ENCODE measurements at places on chromosomes 13 and 19.

DNA sequence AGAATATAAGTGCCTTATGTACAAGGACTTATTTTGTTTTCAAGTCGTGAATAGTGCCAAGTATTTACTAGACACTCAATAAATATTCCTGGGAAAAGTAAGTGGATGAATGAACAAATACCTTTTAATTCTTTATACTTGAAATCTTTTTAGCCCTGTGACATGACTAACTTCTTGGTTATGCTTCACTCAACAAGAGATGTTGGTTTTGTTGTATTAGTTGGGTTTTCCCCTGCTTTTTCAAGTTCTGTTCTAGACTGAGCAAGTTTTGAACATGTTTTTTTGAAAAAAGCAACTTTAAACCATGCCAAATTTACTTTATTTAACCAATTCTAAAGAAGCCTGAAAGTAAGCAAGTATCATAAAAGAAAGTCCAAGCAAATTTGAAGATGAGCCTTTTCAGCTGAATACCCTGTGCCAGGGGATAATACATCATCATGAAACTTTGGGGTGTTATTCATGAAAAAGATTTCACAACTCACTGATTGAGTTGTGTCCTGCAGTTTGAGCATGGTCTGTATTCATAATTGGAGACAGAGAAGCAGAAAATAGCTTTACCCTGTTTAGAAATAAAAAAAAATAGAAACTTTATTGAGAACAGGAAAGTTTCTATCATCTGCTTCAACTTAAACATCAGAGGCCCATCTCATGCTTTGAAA lies 11.1 kb downstream of the LMO7 start:
- no peak for DNase-seq

GRCh38 chr13:30373727-30374126 lies 48.6 kb upstream of the UBE2L5 start:
- no peak for DNase-seq

DNA sequence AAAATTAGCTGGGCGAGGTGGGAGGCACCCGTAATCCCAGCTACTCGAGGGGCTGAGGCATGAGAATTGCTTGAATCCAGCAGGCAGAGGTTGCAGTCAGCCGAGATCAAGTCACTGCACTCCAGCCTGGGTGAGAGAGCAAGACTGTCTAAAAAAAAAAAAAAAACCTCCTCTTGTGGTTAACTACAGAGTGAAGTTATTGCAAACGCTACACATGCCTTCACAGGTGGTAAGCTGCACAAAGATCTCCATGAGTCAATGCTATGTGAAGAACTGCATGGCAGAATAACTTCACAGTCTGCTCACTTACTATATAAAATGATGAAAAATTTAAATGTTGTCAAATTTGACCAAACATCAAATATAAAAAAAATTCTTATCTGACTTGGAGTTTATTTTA lies 436.8 kb downstream of the FGF14 start:
- DNase-seq, result no peak

DNA sequence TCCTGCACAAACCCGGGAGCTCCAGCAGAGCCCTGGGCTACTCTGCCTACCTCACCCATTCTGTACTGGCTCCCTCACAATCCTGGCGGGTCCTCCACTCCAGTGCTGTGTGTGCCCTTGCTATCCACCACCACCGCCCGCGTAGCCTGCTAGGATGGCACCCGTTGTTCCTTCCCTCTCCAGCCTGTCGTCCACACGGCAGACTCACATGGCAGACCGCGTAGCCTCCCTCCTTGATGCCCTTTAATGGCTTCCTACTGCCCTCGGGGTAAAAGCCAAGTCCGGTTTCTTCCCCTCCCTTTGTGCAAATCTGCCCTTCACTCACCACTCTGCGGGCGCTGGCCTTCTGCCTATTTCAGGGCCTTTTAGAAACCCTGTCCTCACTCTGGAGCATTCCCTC lies 106.6 kb downstream of the RAB20 start:
- no peak for DNase-seq

DNA sequence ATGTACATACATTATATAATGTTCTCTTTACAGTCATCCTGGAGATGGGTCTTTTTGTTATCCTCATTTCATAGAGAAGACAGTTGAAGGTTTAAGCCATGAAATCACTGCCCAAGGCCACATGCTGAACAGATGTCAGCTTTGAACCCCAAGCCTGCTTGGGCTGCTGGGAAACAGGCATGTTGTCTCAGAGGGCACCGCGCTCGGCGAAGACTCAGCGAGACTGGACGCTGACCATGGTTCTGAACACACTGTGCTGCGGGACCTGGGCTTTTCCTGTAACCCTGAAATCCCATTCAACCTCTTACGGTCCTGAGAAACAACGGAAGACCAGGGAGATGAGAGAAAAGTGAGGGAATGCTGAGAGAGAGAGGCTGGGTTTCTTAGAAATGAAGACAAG lies 27.3 kb downstream of the LRFN3 start:
- no peak for DNase-seq

GRCh38 chr19:16367261-16367683 lies 42.6 kb downstream of the KLF2 start:
- no peak for DNase-seq

- no peak for DNase-seq
Measured at GRCh38 chr19:44777715-44778347, at the start of gene CBLC. TSS of gene CBLC (plus strand) at chr19:44777890. CDS start at chr19:44777932, 42 bp downstream.
